ENCODE measurements at places on chromosomes 13 and 19. TPM values are rescaled to one million over a fixed set of nuclear protein-coding genes. Genes with fewer than 3 reads are reported as not detected.

The SLC25A30 gene
- total RNA-seq, result 9.1 TPM

The KIR2DL4 gene
- total RNA-seq, result not detected

The CCDC70 gene
- total RNA-seq, result not detected

The CLEC4M gene
- not detected for total RNA-seq

The TMEM255B gene
- under 0.01 TPM for total RNA-seq

The WDFY2 gene
- 8.1 TPM for total RNA-seq

The CLN5 gene
- 20.7 TPM for total RNA-seq

The C19orf67 gene
- total RNA-seq, result not detected

The PDX1 gene
- total RNA-seq, result not detected

All from temporal lobe (tissue), 4 donors.